Hippocampal formation (tissue), 2 donors: ENCODE measurements at places on chromosomes 7 and 10.

DNA sequence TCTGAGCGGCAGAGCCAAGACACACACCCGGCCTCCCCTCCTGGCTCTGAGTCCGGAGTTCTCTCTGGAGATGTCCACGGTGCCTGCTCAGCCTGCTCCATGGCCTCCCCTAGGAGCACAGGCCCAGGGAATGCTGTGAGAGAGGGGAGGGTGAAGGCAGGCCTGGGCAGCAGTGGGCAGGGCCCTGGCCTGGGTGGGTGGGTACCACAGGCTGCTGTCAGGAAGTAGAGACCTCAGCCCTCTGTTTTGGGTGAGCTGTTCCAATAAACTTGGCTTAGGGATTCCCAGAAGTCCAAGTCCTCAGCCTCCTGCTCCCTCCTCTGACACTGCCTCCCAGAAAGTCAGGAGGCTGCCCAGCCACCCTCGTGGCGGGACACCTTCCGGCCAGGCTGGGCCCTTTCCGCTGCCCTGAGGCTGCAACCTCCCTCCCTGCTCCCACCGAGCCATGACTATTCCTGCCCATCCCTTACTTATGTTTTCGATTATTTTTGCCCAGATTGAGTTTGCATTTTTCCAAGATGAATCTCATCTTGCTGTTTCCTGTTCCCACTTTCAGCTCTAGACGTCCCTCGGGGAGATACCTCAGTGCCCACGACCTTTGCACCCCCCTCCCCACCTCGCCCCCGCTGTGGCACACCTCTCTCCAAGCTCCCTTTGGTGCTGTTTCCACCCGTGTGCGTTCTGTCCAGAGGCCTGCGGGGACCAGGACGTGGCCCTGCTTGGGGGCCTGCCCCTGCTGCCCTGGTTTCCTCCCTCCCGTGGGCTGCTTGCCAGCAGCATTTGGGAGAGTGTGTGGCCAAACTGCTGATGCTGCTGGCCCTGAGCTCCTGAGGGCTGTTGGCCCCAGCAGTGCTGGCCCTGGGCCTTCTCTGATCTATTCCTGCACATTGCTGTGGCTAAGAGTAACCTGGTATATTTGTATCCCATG lies 5.8 kb upstream of the POLM start:
- DNase-seq: no peak

DNA sequence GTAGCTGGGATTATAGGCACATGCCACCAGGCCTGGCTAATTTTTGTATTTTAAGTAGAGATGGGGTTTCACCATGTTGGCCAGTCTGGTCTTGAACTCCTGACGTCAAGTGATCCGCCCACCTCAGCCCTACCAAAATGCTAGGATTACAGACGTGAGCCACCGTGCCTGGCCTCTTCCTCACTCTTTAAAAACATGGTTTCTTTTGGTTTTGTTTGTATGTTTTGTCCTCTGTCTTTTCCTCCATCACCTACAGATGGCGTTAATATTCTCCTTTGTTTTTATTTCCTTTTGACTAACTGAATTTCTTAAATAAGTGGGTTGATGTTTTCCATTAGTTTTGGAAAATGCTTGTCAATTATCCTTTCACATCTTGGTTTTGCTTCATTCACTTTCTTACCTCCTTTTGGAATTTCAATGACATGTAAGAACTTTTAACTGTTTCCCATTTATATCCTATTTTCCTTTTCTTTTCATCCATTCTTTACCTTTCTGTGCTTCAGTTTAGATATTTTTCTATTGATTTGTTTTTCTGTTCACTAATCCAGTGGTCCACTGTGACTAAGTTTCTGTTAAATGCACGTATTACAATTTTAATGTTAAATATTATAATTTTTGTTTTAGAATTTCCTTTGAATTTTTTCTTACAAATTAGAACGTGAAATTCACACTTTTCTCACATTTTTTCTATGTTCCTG lies 104.1 kb downstream of the ZNF467 start:
- no peak for DNase-seq

DNA sequence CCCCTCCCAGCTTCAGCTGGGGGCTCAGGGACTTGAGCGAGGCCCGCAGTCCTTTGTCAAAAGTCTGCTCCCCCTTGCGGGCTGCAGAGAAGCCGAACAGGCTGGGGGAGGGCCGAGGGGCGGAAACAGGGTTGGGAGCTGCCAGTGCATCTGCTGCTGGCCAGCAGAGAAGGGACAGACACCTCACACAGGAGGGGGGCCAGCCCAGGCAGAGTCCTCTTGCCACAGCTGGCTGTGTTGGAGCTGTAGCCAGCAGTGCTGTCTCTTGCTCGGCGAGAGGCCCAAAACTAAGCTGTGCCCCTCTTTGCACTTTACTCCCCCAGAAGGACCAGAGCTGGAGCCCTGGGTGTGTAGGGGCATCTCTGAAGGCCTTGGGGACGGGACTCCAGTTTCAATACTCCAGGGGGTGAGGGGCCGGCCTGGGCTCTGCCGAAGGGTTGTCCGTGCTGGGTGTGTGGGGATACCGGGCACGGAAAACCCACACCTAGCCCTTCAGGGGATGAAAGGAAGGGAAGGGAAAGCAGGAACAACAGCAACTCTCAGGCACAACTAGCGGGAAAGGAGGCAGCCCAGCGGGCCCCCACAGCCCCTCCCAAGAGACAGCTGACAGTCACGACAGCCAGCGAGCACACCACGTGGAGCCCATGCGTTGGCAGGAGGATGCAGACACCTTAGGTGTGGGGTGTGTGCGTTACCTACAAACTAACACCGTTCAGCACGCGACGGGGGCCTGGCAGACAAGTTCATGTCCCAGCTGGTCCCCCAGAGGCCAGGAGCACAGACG lies 17.8 kb downstream of the YKT6 start:
- DNase-seq: no peak

DNA sequence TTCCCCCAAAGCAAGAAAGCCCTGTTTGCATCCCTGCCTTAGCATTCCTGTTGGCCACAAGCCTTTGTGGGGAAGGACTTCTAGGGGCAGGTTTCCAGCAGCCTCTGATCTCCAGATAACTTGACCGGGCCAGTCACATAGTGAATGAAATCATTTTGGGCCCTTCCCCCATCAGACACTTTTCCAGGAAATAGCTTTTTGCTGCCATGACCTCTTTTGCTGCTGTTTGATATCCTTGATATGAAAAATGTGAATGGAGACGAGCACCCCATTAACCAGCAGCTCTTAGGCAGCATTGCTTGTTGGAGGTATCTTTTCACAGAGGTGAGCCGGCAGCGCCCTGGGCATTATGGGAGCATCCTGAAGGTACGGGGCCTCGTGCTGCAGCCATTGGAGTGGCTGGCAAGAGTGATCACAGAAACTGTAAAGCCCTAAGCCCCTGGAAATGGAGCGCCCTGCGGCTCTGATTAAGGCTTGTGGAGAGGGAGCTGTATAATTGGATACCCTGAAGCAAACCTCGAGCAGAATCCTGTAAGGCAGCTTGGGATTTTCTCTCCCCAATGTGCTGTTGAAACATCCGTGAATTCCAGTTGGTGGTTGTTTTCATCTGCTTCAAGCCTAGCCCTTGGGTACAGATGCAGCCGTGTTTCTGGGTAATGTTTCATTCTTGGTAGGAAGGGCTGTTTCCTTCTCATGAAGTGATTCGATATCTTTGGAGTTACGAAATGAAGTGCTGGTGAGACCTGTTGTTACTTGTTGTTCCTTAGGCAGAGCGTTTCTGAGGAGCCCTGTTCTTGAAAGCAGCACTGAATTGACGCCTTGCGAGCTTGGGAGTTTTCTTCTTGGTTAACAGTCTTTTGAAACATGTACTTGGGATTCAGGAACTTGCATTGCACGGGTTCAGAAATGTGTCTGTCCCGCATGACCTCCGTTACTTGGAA lies 179.0 kb downstream of the PTEN start:
- no peak for DNase-seq

- no peak for DNase-seq
Observed at GRCh38 chr7:55377162-55377817, 12.2 kb downstream of the LANCL2 start.

DNA sequence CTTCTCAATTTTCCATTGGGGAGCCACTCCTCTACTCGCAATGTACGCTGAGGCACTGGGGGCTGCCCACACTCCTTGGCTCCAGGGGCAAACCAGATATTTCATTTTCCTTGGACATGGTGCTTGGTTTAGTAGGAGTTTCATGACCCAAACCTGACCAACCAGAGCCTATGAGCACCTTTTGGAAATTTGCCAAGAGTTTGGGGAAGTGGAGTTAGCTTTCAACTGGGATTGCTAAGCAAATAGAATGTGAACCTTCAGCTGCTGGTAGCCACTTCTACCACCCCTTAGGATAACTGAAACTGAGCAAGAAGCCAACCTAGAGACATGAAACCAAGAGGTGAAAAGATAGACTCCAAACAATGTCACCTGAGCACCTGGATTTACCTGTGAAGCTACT lies 74.9 kb upstream of the COL13A1 start:
- no peak for DNase-seq

DNA sequence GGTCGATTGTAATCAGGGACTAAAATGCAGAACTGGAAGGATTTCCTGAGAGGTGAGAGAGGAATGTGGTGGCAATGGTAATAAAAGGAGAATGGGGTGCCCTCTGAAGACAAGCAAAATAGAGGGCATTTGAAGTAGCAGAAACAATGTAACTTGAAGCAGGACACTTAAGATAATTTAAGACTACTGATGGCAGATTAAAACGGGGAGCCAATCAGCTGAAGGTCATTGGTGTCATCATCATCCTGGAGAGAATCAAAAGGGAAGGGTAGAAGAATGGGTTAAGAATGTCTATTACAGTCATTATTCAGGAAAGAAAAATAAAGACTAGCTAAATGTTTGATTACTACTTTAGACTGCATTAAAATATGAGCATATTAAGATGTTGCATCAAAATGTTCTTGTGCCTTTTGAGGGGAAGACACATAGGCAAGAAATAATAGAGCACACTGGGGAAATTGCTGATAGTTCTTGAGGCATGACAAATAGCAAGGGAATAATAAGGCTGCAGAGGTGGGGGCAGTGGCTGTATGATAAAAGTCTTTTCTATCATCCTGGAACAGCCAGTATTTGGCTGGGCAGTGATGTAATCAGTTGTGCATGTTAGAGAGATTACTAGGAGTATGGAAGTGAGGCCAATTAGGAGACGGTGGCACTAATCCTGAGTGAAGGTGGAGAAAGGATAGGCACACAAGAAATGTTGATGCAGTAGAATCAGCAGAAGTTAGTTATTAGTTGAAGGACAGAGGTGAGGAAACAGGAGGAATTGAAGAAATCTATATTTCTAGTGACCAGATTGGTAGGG lies 60.2 kb downstream of the CCDC71L start:
- DNase-seq: no peak

- no peak for DNase-seq
Observed at GRCh38 chr7:1645071-1645409, 25.0 kb upstream of the ELFN1 start.

DNA sequence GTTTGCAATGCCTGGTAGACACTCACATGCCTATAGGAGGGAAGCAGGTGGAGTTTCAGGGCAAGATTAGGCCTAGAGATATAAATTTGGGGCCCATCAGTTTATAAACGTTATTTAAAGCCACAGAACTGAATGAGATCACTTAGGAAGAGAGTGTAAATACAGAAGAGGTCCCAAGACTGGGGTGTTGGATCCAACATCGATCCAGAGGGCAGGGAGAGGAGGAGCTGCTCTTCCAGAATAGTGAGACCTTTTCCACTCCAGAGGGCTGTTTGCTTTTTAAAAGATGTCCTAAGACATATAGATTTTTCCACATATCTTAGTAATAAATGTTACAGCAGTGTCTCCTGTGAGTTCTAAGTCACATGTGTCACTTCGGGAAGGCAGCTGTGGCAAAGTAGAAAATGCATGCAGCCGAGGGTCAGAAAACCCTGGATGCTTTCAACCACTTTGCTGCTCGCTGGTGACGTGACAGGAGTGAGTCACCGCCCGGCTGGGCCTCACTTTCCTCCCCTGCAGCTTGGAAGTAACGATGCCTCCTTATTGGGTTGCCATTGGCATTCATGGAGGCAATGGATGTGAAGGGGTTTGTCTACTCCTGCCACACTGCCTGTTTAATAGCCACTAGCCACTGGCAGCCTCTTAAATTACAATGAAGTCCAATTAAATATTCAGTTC lies 95.4 kb downstream of the TRIL start:
- no peak for DNase-seq

DNA sequence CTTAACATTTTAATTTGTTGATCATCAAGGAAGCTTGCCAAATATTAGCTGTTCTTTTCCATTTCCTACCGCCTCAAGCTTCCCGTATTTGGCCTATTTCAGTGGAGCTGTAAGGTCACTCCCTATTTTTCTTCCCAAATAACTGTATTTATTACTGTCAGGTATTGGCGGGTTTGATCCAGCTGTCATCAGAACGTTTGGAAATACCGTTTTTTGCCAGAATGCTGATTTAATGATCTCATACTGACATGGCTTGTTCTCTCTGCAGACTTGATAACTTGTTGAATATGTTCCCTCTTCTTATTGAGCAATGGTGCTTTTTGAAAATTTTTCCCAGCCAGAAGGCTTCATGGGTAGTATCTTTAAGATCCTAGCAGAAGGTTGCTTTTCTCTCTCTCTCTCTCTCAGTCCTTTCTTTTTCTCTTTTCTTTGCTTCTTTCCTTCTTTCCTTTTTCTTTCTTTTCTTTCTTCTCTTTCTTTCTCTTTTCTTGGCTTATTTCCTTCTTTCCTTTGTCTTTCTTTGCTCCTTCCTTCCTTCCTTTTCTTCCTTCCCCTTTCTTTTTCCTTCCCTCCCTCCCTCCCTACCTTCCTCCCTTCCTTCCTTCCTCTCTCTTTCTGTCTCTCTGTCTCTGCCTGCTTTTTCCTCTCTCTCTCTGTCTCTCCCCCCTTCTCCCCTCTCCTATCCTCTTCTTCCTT lies 42.1 kb downstream of the CUX1 start:
- DNase-seq: no peak

- no peak for DNase-seq
Observed at GRCh38 chr7:116805100-116805544, 57.3 kb upstream of the CAPZA2 start.

DNA sequence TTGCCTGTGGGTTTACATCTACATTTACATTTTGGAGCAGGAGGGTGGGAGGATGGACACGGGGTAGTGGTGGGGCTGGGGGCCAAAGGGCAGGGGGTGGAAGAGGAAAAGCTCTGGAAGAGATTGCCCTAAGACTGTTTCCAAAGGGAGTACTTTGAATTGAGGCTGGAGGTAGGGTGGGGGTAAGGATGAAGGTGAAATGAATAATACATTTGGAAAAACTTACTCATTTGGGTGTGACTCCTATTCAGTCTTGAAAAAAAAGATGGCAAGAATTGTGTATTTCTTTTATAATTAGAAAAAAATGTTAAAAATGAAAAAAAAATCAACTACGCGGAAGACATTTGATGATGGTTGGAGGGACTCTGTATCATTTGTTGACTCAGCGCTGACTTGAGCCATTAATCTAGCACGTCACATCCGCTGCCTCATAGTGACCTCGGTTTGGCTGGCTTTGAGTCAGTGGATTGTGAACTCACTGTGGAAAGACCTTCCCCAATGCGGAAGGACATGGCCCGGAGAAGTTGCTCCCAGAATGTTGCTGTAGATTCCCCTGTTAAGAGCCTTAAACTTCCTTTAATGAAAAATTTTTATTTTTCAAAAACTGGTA lies 2.8 kb downstream of the FAM180A start:
- DNase-seq: no peak

GRCh38 chr10:62390497-62391176 lies 16.5 kb downstream of the ZNF365 start:
- DNase-seq: no peak

- no peak for DNase-seq
Observed at GRCh38 chr7:1618475-1618874, 48.6 kb upstream of the PSMG3 start.

GRCh38 chr10:122777515-122778059 lies 68.1 kb downstream of the CUZD1 start:
- no peak for DNase-seq

- DNase-seq: no peak
Observed at GRCh38 chr7:37738321-37738720, 54.8 kb downstream of the GPR141 start.

GRCh38 chr7:2080060-2080387 lies 152.7 kb downstream of the MAD1L1 start:
- no peak for DNase-seq
